Right ventricle myocardium superior (tissue), 1 donor: ENCODE measurements at places on chromosomes 1 and 21. TPM values are rescaled to one million over a fixed set of nuclear protein-coding genes. Genes with fewer than 3 reads are reported as not detected.

- DNase-seq, result no peak
These were observed 6.6 kb downstream of the PTPN14 start for GRCh38 chr1:214544791-214545190.

- DNase-seq, result no peak
These were observed at the start of gene ADCY10 for GRCh38 chr1:167913895-167914496. TSS of gene ADCY10 (minus strand) at chr1:167914134. CDS start at chr1:167905140, 8,994 bp downstream.

DNA sequence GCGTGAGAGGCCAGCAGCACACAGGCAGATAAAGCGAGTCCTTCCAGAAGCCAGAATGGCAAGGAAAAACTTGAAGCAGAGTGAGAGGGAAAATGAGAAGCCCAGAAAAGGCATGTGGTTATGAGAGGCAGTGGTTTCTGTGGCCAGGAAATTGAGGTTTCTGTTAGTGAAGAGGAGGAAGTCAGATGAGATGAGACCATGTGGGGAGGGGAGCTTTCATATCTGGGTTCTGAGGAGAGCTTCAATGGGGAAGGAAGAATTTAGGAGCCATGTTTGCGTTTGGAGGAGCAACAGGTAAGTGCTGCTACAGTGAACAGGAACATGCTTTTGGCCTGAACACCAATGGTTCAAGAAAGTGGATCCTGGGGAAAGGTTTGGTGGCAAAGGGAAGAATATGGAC lies 6.1 kb upstream of the CD1A start:
- DNase-seq, result no peak

GRCh38 chr1:109188781-109189180 lies 24.9 kb upstream of the SARS1 start:
- DNase-seq, result no peak

- DNase-seq, result no peak
These were observed 1.0 kb downstream of the C1orf115 start for GRCh38 chr1:220691053-220691684.

DNA sequence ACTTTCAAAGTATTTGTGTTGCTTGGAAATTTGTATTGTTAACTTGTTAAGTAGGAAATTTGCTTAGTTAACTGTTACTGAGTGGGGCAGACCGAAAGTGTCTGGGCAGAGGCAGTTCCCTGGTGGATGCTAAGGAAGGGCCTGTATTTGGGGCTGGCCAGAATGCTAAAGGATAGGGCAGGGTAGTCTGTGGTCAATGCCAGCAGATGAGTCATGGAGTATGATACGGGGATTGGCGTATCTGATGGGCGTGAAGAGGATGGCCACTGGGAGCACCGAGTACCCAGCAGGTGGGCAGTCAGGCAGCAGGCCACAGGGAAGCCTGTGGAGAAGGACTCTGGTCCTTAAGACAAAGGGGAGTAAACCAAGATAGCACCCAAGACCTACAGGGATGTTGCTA lies 46.6 kb upstream of the SCAF4 start:
- no peak for DNase-seq

DNA sequence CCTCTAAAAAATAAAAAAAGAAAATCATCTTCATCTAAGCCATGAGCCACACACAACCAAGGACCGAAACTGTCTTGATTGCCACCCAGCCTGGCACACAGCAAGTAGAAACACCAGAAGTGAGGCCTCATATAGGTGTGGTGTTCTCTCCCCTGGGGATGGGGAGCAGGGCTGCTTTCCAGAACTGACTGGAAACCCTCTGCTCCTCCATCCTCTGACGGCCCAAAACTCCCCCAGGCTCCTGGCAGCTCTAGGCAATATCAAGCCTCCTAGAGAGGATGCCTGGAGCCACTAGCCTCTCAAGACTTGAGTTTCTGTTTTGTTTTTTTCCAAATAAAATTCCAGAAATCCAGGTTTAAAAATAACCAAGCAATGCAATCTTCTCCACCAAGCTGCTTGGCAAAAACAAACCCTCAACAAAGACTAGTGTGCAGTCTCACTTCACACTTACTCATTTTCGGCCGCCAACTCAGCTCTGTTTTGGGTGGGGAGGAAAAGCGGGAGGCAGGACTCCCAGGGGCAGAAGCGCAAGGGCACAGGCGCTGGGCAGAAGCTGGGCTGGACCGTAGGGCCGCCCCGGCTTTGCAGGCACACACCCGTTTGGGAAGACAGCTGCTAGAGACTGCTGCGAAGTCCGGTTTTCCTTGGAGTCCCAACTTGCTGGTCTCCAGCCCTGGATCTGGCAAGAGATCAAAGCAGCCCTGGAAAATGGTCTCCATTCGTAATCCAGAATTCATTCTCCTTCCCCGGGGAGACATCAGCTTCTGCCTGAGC lies 78.2 kb upstream of the CAPZB start:
- DNase-seq, result peak; percentile 71

- no peak for DNase-seq
These were observed 9.5 kb downstream of the KDM4A start for GRCh38 chr1:43659212-43660166.

GRCh38 chr1:13813398-13814012 lies 113.5 kb downstream of the PRDM2 start:
- DNase-seq, result peak; percentile 63

- DNase-seq, result no peak
These were observed 46.5 kb upstream of the BEND5 start for GRCh38 chr1:48823168-48823567.

GRCh38 chr1:167627615-167627864 lies 2.5 kb upstream of the RCSD1 start:
- DNase-seq, result no peak

DNA sequence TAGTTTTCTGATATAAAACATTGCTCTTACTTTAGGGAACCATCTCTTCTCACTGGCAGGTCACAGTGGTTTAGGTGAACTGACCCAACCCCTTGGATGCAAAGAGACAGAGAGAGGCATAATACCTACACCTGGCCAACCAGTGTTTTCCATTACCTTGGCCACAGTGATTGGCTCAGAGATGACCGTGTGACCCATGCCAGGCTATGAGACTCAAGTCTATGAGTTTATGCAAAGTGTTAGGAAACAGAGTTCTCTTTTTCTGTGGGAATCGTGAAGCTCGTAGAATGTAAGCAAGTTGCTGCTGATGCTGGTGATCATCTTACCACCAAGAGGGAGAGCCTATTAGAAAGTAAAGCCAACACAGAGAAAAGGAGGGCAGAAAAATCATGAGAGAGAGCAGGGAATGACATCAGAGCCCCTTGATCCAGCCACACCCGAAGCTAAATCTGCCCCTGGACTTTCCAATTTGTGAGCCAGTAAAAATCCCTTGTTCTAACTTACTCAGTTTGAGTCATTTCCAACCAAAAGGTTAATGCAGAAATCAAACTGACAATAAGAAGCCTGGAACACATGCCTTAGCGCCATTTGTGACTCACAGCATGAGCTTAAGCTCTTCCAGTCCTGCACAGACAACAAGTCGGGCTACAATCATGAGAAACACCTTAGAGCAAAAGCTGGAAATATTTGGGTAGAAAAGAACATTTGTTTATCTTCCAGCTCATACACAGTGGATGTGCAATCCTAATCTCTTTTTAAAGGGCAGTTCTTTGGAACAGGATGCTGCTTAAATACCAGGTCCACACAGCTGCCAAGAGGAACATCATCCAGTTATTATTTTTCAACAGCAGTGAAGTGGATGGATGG lies 81.3 kb upstream of the KAZN start:
- no peak for DNase-seq

DNA sequence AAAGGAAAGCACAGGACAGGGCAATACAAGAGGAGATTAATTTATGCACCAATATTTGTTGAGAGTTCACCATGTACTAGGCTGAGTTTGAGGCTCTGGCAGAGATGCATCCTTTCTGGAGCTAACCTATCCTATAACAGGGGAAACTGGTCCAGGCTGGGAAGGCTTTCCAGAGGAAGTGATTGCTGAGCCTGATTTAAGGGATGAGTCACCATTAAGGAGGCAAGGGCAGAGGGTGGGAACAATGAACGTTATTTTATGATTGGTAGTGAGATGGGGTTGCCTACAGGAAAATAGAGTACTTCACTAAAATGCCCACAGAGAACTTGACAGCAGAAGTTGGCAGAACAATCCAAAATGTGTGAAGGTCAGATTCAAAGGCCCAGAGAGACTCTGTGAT lies 141.4 kb downstream of the PLPP3 start:
- no peak for DNase-seq

DNA sequence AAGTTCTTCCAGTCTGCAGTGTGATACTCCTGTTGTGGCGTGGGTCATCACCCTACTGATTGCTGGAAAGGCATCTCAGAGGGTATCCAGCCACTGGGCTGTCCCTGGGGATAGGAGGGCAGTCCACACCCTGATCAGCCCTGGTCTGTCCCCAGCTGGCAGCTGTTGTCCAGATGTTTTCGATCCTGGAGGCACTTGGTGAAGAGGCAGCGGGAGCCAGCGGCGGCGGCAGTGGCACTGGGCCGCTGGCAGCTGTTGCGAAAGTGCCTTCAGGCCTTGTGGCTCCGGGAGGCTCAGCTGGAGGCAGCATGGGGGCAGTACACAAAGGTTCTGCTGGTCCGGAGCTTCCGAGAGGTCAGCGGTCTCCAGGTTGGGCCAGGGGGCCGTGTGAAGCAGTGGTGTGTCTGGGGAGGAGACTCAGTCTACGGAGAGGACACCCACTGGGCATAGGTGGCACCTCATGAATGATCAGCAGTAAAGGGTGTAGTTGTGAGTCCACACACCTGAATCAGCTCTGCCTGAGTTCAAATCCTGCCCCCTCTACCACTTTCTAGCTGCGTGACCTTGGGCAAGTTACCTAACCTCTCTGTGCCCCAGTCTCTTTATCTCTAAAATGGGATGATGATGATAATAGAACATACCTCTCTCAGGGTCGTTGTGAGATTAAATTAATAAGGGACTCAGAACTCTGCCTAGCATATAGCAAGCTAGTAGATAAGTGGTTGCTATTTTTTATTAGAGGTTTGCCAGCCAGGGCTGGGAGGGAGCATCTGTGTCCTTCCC lies 6.1 kb downstream of the C1orf167 start:
- DNase-seq, result no peak

DNA sequence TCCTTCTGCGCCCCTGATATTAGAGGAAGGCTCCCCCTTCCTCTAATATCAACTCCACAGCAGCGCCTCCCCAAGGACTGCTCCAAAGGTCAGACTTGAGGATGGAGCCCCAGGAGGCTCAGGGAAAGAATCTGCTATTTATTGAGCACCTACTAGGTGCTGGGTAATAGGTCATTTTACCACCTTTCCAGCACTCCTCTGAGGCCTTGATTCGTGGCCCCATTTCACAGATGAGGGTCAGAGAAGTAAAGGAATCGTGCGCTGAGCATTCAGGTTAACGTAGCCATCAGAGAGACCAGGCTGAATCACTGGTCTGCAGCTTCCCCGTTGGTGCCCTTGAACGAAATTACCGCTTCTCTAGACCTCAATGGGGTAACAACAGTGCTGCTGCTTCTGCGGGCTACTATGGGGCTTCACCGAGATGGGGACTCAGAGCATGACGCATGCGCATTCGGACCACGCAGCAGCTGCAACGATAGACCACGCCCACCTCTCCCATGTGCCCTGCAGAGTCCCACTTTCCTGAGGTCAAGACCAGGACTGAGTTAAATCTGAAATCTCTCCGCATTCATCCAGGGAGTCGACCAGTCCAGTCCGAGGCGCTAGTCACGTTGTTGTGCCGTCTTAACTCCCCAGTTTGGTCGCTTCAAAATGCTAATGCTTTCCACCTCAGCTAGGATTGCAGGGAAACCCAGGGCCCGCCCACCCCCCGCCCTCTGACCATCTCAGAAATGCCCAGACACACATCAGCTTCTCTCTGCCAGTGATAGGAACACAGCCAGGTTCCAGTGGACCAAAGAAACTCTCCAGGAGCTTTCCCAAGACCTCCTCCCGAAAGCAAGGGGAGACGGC lies 12.9 kb downstream of the CAMK2N1 start:
- DNase-seq, result peak; percentile 83

DNA sequence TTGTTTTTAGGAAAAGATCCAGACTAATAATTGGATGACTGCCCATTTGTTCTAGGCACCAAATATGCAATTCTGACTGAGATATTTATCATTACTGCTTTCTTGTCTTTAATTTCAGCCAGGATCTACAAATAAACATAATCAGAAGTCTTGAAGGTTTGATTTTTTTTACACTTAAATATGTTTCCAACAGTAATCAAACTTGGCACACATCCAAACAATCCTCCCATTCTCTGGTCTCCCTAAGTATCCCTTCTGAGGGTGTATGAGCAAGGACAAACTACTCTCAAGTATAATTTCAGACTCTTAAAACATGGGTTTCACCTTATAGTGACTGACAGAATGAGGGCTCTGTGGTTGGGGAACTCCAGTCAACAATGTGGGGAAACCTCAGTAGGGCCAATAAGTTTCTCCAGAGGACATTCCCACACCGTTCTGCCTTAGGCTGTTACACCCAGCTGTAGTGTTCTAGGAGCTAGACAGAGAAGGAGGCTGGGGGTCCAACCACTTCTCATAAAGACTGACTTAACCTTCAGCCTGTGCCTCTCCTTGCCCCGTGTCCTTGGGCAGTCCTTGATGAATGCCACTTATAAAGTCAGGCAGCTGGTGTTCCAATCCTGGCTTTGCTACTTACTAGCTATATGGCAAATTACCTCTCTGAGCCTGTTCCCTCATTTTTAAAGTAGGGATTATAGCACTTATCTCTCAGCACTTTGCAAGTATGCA lies 1.5 kb upstream of the PALMD start:
- DNase-seq, result no peak

DNA sequence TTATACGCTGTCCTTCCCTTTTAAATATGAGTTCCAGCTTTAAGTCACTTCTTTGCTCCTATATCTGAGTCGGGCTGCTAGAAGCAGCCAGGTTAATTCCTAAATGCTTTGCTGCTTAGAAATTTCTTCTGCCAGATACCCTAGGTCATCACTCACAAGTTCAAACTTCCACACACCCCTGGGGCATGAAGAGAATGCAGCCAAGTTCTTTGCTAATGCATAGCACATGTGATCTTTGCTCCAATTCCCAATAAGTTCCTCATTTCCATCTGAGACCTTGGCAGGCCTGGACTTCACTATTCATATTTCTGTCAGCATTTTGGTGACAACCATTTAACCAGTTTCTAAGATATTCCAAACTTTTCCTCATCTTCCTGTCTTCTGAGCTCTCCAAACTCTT lies 14.5 kb upstream of the APP start:
- no peak for DNase-seq

GRCh38 chr1:119874186-119874585 lies 22.1 kb downstream of the ADAM30 start:
- DNase-seq, result no peak

GRCh38 chr1:17246971-17247370 lies 1.9 kb upstream of the PADI3 start:
- no peak for DNase-seq

GRCh38 chr1:160338580-160338979 lies 4.5 kb downstream of the COPA start:
- no peak for DNase-seq

GRCh38 chr1:168135921-168136708 lies 615 bp downstream of the GPR161 start:
- peak; percentile 53 for DNase-seq

GRCh38 chr1:184533049-184533448 lies 146.2 kb downstream of the C1orf21 start:
- DNase-seq, result no peak

The PIK3R3 gene
- 26.9 TPM for total RNA-seq

The ERG gene
- 17.8 TPM for total RNA-seq

The CD1B gene
- not detected for total RNA-seq

The ALDH9A1 gene
- total RNA-seq, result 54.7 TPM

The KISS1 gene
- total RNA-seq, result not detected

The ADORA1 gene
- total RNA-seq, result 12.5 TPM

The MAP1LC3C gene
- 0.24 TPM for total RNA-seq

The KLHDC7A gene
- not detected for total RNA-seq

The YOD1 gene
- total RNA-seq, result 4.0 TPM

The FCMR gene
- total RNA-seq, result 3.2 TPM

The CHI3L2 gene
- 3.7 TPM for total RNA-seq

The PDZK1IP1 gene
- not detected for total RNA-seq

The CC2D1B gene
- total RNA-seq, result 11.7 TPM

The KIF14 gene
- total RNA-seq, result 0.19 TPM
